ENCODE measurements at places on chromosomes 13 and 19.

DNA sequence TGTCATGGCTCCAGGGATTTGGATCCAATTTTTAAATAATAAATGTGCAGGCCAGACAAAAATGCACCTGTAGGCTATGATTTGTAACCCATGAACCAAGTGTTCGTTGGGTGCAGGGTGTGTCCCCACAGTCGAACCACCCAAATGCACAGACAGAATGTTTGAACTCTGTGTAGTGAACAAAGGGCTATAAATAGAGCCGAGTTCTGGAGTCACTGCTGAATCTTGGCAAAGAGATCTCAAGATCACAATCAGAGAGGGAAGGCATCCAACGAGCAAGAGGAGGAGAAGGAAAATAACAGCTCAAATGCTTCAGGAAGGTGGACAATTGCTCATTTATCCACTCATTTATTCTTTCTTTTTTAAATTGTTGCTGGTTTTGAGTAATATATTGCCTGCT is 547.9 kb downstream of the FGF9 start:
- no peak for DNase-seq

DNA sequence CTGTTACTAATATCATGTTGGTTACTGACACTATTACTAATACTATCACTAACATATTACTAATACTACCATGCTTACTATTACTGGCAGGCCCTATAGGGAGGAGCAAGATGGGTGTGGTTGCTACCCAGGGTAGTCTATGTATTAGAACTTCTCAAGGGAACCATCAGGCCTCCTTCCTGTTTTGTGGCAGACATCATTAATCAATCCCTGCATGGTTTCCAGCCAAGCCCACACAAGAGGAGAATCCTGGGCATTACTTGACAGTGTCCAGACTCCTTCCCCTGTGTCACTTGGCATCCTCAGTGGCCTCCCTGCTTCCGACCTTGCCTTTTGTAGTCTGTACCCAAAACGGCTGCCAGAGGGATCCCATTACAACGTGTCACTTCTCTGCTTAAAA is 8.9 kb downstream of the HAS1 start:
- no peak for DNase-seq

DNA sequence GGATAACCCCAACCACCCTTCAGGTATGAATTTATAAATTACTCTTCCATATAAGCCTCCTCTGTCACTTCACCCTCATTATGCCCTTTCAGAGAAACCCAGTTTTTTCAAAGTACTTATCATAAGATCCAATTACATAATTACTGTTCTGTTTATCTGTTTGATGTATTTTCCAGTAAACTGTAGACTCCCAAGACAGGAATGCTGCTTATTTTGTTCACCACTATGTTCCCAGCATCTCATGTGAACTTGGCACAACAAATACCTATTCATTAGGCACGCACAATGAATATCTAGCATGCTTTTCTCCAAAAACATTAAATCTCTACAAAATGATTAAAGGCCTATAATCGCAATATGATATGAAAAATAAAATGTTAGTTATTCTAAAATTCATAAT is 13.2 kb downstream of the ENOX1 start:
- DNase-seq = no peak

DNA sequence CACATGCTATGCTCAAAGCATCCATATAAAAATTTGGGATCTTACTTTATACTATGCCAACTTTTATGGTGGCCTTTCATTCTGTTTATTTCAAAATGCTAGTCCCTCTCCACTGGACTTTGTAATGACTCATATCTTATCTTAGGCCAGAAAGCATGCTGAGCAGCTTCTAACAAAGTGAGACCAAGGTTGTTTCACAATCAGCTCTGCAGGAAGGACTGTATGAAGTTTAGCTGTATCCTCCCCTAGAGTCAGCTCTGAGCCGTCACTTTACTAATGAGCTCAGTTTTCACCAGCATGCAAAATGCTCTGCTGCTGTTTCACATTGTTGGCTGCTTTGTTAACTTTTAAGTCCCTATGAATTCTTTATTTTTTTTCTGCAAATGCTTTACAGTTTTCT is 1608.8 kb downstream of the OLFM4 start:
- DNase-seq = no peak

GRCh38 chr13:21461131-21461530 is 2.0 kb upstream of the ZDHHC20 start:
- DNase-seq = no peak

DNA sequence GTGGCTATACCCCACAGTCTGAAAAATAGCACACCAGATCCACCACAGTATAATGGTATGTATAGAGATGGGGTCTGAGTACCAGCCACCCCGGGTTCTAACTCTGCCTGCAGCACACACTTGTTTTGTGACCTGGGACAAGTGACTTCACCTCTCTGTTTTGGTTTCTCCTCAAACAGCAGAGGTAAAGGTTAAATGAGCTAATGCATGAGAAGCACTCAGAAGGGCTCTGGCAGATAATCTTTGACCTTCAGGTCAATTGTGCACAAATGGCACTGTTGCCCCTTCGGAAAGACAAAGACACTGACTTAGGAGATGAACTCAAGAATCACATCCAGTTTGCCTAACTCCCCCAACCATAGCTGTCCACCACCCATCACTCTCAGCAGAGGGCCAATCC is 7.7 kb downstream of the ZC3H4 start:
- DNase-seq = no peak

DNA sequence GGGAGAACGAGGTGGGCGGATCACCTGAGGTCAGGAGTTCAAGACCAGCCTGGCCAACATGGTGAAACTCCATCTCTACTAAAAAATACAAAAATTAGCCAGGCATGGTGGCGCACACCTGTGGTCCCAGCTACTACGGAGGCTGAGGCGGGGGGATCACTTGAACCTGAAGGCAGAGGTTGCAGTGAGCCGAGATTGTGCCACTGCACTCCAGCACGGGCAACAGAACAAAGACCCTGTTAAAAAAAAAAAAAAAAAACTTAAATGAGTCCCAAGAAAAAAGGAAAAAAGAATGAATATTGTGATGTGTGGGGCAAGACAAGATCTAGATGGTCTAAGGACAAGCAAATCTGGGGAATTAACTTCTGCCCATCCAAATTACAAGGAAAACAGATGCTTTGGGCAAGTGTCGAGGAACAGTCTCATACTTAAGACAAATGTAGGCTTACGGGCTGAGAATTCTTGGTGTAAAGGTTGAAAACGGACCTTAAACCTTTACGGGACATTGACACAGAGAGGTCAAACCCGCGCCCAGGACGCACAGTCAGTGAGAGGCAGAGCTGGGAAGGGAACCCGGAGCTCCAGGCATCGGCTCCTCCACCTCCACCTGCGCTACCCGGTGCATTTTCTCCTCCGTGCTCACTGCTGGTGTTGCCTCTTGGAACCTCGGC is 656 bp upstream of the ZNF324 start:
- no peak for DNase-seq

DNA sequence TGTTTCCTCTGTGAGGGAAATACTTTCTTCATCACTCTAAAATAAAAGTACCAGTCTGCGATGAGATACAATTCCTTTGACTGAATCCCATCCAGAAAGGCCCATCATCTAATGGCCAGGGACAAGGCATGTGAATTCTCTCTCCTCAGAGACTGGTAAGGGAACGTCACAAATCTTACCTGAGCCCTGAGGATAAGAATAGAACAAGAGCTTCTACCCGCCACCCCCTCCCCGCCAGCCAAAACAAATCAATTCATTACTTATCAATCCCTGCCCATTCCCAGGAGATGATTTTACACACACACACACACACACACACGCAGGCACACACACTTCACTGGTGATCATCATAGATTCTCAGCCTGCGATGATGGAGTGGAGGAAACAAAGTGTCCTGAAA is 198.7 kb downstream of the DNAJC15 start:
- no peak for DNase-seq

DNA sequence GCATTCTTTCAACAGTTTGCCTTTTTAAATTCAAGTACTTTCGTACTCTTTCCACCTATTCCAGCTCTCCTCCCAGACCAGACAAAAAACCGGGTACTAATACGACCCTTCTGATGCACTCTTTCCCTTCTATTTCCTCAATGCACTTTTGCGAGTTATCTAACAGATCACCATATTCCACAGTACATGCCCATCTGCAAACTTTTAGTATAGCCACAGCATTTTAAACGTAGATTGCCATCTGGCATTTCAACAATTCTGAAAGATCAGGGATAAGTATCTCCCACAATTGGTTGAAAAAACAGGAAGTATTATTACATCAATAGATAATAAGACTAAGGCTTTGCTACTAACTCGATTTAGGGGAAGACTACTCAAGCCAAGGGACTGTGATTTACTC is 31.5 kb downstream of the RBM26 start:
- no peak for DNase-seq

DNA sequence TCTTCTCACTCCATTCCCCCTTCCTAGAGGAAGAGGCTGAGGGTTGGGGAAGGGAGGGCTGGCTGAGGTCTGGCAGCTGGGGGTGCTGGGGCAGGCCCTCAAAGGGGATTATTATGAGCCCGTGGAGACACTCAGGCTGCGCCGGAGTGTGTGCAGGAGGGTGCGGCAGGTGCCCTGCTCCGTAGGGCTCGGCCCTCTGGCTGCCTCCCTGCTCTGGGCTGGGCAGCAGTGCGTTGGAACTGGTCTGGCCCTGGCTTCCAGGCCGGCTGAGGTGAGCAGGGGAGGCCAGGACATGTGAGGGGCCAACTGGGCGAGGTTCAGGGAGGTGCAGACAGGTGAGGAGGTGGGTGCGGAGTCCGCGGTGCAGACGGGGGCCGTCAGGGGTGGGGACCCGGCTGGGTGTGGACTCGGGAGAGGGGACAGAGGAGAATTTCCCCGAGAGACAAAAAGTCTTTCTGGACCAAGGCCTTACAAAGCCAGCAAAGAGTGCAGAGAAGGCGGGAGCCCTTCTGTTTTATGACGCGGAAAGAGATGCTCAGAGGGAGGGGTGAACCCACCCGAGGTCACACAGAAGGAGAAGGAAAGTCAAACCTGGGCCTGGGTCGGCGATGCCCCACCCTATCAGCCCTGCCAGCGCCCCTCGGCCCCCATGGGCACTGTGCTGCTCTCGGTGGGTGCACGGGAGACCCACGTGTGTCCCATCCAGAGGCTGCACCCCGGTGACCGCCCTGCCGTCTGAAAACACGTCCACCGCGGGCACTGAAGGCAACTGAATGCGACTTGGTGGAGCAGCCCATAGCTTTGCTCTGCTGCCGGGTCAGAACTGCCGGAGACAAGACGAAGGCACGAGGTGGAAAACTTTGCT is 31.0 kb downstream of the PIP5K1C start:
- no peak for DNase-seq

GRCh38 chr19:38250821-38251563 is 5.2 kb downstream of the PPP1R14A start:
- DNase-seq = no peak

DNA sequence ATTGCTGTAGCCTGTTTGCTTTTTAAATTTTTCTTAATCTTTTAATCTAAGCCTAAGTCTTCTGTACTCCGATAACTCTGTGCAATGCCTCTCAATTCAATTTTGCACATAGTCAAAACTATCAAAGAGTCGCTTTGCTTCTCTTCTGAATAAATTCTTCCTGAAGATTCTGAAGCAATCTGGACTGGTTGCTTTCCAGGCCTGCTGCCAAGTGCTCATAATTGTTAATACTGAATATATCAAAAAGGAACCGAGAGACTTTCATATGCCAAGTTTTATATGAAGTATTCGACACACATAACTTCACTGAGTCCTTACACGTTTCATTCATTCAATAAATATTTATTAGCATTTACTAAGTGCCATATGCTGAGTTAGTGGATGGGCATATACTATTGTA is 91.3 kb downstream of the EDNRB start:
- DNase-seq = no peak

- DNase-seq = no peak
Measured at GRCh38 chr19:46954993-46955812, 64.4 kb upstream of the NPAS1 start.

GRCh38 chr19:32241932-32242710 is 103.3 kb upstream of the ZNF507 start:
- DNase-seq = no peak

- DNase-seq = no peak
Measured at GRCh38 chr19:19405971-19406877, 749 bp downstream of the GATAD2A start.

- no peak for DNase-seq
Measured at GRCh38 chr13:62388515-62388914, 972.9 kb upstream of the PCDH20 start.

GRCh38 chr19:13583114-13583513 is 76.8 kb upstream of the CACNA1A start:
- no peak for DNase-seq

GRCh38 chr19:55197528-55197927 is 11.8 kb downstream of the PTPRH start:
- no peak for DNase-seq

GRCh38 chr19:805166-805551 is 7.9 kb downstream of the PTBP1 start:
- no peak for DNase-seq

DNA sequence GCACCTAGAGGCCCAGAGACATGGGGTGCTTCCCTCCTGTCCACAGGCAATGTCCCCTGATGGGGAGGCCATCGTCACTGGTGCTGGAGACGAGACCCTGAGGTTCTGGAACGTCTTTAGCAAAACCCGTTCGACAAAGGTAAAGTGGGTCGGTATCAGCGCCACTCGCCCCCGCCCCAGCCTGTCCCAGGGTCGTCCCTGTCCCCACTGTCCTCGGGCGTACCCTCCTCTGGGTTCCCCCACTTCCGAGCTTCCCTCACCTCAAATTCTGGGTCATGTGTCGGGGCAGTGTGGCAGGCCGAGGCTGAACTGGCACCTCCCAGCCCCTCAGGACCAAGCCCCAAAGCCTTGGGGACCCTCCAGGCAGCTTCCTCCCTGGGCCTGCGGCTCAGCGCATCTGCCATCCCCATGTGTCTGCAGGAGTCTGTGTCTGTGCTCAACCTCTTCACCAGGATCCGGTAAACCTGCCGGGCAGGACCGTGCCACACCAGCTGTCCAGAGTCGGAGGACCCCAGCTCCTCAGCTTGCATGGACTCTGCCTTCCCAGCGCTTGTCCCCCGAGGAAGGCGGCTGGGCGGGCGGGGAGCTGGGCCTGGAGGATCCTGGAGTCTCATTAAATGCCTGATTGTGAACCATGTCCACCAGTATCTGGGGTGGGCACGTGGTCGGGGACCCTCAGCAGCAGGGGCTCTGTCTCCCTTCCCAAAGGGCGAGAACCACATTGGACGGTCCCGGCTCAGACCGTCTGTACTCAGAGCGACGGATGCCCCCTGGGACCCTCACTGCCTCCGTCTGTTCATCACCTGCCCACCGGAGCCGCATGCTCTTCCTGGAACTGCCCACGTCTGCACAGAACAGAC is 4.4 kb upstream of the TEKTIP1 start:
- no peak for DNase-seq

DNA sequence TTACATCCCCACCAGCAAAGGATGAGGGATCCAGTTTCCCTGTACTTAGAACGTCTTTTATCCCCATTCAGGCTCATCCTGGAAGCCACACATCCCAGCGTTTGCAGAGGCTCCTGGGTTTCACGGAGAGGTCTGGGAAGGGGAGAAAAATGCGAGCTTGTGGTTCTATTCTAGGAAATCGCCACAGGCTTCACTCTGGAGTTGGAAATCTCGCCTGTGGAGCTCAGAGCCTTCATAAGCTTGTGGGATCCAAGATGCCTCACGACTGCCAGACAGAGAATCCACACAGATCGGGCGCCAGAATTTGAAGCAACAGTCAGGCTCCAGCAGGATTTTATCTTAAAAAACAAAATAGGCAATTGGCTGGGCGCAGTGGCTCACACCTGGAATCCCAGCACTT is 157.9 kb downstream of the PTPRS start:
- DNase-seq = no peak
